ENCODE measurements at places on chromosomes 11 and 22.

DNA sequence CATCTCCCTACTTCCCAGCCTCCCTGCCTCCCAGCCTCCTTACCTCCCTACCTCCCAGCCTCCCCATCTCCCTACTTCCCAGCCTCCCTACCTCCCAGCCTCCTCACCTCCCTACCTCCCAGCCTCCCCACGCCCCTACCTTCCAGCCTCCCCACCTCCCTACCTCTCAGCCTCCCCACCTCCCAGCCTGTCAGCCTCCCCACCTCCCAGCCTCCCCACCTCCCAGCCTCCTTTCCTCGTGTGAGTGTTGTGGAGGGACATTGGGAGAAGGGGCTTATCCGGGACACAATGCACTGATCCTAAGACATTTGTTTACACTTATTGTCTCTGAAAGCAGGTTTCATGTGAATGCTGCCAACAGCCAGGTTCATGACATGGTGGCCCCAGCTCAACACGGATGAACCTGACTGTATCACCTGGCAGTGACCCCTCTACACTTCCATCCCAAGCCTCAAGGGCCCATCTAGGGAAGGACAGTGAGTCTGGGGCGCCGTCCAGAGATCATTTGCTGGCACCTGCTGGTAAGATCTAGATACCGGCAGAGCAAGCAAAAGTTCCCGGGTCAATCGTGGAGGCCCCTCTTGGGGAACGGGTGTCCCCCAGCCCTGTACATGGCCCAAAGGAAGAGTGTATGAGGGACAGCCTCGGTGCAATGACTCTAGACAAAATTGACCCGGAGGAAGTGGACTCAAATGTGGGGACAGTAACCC, 34.5 kb upstream of the TH start:
- no peak for DNase-seq

- no peak for DNase-seq
Measured at GRCh38 chr11:109000531-109000930, 335.7 kb downstream of the DDX10 start.

DNA sequence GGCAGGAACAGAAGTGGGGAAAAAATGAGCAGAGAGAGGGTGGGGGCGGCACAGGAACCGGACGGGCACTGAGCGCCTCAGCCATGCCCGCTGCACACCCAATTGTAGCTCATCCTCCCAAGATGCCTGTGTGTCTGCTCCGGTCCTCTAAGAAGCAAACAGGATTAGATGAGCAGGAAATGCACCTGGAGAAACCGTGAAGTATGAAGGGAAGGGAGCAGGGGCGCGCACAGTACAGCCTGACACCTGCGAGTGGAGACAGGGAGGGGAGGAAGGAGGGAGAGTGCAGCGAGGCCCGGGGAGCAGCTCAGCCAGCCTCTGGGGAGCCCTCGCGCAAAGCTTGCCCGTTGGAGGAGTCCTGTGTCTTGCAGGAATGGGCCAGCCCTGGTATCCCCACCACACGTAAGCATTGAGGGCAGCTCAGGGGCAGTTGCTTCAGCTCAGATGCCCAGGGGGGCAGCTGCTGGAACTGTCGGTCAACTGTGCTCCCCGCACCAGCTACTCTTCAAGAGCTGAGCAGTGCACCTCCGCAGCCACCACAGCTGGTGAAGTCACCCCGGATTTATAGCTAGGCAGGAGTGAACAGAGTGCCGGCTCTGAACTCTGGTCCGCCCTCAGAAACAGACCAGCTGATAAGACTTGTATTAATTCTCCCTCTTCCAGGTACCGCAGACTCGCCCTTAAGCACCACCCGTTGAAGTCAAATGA, 7.0 kb downstream of the DNAJB13 start:
- DNase-seq, result no peak

GRCh38 chr11:105821372-105821771, 200.7 kb downstream of the MSANTD4 start:
- DNase-seq, result no peak

- no peak for DNase-seq
Measured at GRCh38 chr22:22733881-22734373, 89.5 kb downstream of the GGTLC2 start.

DNA sequence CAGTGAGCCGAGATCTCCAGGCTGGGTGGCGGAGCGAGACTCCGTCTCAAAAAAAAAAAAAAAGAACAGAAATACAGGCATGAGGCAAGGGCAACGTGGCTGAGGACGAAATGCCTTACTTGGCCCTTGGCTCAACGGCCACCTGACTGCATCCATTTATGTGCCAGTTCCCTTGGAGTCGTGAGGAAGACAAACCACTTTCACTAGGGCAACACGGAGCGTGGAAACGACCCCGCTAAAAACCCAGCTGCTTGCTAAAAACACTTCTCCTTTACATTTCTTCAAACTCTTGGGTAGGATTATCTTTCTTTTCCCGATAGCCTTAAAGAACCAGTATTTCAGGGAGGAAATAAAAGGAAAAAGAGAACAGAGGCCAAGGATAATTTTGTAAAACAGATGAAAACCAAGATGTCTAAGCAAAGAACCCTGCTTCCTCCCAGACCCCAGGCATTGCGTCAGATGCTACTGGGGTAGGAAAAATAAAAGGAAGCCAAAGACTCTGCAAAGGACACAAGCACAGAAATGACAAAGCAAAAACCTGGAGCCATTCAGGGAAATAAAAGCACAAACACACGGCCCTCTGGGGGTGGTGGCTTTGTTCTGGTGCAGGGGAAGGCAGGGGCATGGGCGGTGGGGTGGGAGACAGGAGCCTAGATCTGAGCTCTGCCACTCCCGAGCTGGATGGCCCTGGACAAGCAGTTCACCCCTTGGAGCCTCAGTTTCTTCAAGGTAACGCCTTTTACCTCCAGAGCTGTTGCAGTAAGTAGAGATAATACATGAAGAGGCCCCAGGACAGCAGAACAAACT, 37.0 kb downstream of the PC start:
- DNase-seq, result no peak

- no peak for DNase-seq
Measured at GRCh38 chr11:61378713-61379313, 13.6 kb upstream of the TMEM216 start.

GRCh38 chr11:45899086-45899447, 8.0 kb downstream of the FREY1 start:
- DNase-seq, result no peak

DNA sequence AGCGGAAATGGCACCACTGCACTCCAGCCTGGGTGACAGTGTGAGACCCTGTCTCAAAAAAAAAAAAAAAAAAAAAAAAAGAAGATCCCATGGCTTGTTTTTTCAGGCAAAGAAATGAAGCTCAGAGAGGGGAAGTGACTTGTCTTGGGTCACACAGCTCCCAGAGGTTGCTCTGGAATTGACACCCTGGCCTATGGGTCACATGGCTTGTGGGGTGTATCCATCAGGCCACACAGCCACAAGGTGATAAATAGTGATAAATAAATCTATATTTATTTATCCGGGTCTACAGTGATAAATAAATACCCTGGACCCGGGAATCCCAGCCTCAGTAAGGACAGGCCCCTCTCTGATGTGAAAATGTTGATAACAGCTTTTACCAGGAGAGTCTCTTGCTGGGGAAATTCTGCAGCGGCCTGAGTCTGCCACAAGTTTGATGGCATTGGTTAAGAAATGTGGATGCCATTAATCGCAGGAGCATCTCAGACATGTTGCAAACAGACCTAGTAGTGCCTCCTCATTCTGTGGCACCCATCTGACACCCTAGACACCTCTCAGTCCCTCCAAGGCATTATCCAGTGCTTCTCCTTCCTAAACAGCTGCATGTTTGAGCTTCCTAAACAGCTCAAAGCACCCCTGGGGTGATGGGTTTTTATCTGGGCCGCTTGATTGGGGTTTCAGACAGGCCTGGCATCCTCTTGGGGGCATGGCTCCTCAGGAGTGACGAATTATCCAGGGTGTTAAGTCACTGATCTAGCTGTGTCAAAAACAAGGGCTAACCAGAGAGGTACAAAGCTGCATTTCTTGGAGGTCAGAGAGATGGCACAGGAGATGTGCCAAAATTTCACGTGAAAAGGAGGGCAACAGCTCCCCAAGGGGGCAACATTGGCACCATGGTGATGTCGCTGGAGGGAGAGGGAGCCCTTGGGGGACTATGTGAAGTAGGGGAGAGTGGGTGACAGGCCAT, 1.9 kb upstream of the EMID1 start:
- no peak for DNase-seq

GRCh38 chr11:118914178-118914918, 11.4 kb downstream of the BCL9L start:
- no peak for DNase-seq

DNA sequence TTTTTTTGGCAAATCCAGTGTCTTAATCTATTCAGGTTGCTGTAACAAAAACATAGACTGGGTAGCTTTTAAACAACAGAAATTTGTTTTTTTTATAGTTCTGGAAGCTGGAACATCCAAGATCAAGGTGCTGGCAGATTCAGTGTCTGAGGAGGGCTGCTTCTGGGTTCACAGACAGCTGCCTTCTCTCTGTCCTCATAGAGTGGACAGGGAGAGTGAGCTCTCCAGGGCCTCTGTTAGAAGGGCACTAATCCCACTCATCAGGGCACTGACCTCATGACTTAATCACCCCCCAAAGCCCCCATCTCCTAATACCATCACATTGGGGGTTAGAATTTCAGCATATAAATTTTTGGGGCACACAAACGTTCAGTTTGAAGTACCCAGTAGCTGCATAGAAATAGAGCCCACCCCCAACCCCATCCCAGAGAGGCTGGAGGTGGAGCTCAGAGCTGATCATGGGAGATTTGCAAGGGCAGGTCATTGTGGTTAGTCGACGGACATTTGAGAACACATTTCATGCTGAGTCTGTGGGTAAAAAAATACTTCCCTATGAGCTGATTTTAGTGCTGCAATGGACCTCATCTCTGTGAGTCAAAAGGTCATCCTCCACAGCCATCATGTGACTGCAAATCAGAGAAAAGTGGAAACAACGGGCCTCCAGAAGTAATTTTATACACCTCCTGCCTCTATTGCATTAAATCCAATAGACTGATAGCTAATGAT, 203.1 kb upstream of the CADM1 start:
- DNase-seq, result no peak
